ENCODE measurements at places on chromosomes 6 and 20. TPM values are rescaled to one million over a fixed set of nuclear protein-coding genes. Genes with fewer than 3 reads are reported as not detected.
A peak's percentile ranks its signal among the peaks of the same experiment; 100 is the strongest.

DNA sequence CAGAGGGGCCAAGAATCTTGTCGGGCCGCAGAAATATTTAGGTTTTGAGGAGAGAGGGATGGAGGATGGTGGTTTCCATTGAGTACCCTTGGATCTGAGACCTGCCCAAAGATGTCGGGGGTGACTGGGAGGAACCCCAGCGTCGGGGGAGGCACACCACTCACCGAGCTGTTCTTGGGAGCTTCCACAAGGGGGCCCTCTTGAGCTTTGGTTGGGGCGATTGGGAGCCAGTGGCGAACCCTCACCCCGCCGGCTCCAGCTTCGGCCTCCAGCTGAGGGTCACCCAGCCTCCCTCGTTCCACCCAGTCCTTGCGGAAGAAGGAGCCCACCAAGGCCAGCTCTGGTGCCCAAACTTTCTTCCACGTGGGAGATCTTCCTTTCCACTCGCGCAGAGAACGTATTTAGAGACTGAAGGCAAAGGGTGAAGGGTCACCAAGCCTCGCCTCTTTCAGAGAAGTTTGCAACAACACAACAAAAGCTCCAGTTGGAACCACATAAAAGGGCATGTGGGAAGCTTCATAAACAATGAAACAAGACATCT is 33.6 kb downstream of the APCDD1L start:
- no peaks in the 10 kb centered on the region for H3K4me1 ChIP-seq
- peaks cover 15% of the 10 kb centered on the region for H3K27me3 ChIP-seq
- peaks cover 5% of the 10 kb centered on the region for H3K36me3 ChIP-seq
- peak; percentile 82 for DNase-seq
- no peak overlapping the region for H3K4me3 ChIP-seq

DNA sequence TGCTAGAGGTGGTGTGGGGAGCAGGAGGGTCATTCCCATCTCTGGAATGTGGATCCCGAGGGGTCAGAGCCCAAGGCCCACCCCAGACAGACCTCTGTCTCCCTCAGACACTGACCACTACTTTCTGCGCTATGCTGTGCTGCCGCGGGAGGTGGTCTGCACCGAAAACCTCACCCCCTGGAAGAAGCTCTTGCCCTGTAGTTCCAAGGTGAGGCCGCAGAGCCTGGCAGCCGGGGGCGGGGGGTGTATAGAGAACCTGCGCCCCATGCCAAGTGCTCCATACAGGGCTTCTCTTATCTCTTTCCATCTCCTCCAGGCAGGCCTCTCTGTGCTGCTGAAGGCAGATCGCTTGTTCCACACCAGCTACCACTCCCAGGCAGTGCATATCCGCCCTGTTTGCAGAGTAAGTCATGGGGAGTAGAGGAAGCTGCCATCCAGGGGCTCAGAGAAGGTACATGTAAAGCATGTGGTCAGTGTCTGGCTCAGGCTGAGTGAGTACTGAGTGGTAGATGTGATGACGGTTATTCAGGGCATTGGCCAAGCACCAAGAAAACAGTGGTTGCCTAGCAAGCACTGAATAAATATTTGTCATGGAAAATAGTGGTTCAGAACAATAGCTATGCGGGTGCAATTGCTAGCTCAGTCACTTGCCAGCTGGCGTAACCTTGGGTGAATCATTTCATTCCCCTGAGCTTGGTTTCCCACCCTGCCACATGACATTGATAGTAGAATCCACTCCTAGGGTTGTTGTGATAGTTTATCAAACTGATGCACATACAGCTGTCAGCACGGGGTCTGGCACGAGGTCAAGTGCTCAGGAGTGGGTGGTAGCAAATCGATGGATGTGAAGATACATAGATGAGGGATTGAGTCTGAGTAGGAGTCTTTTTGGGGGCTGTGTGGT is 3.5 kb downstream of the PIGT start:
- H3K4me1 ChIP-seq: peaks cover 37% of the 10 kb centered on the region
- DNase-seq: peak; percentile 37
- peaks cover 46% of the 10 kb centered on the region for H3K36me3 ChIP-seq
- peak overlapping the region; percentile 39 for H3K27ac ChIP-seq
- H3K4me3 ChIP-seq: no peak overlapping the region

GRCh38 chr6:35360349-35361138 is 18.2 kb downstream of the PPARD start:
- H3K36me3 ChIP-seq: peaks cover 13% of the 10 kb centered on the region
- peaks cover 52% of the 10 kb centered on the region for H3K4me1 ChIP-seq
- H3K27ac ChIP-seq: no peak overlapping the region
- no peak overlapping the region for H3K4me3 ChIP-seq
- no peaks in the 10 kb centered on the region for H3K27me3 ChIP-seq
- DNase-seq: no peak

DNA sequence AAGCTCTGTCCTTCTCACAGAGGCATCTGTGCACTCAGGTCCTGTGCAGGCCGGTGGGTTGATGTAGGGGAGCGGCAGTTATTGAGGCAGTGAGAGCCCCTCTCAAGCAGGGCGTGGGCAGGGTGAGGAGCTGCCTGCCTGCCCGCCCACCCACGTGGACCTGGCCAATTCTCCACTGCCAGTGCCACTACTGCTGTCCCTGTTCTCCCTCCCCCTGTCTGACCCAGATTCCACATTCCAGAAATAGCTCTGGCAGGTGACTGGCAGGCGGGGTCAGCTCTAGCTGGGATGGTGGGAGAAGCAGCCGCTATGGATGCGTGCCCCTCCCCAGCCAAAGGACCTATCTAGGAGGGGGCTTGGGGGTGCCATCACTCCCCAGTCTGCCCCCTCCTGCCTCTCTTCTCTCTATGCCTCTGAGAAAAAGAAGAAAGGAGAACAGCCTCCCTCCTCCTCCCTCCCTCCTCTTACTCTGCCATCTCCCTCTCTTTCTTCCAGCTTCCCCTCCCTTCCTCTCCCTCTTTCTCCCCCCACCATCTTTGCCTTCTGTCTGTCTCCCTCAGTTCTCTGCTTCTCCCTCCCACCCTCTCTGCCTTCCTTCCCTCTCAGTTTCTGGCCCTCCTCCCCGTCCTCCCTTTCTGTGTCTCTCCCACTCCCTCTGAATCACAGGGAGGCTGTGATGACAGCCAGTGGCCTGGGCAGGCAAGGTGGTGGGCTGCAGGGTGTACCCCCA is 86.5 kb upstream of the MYL9 start:
- H3K4me1 ChIP-seq: no peaks in the 10 kb centered on the region
- H3K27me3 ChIP-seq: no peaks in the 10 kb centered on the region
- no peak overlapping the region for H3K4me3 ChIP-seq
- DNase-seq: no peak

DNA sequence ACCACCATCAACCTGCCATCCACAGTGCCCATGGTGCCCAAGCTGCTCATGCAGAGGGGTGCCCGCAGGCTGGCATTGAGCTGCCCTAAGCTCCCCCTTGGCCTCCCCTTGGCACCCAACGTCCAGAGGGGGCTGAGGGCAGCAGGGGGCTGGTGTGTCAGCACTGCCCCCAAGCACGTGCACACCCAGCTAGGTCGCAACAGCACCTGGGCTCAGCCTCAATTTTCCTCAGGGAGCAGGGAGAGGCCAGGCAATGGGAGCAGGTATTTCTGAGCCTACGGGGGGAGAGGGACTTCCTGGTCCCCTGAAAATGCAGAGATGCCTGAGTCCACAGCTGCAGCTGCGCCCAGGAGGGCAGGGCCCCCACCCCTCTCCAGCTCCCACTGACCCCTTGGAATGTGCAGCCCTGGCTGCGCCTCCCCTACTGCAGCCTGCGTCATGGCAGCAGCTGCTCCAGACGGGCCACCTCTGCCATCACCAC is 204.2 kb downstream of the ANKRD60 start:
- no peak overlapping the region for H3K27ac ChIP-seq
- no peaks in the 10 kb centered on the region for H3K36me3 ChIP-seq
- H3K4me1 ChIP-seq: no peaks in the 10 kb centered on the region
- H3K27me3 ChIP-seq: peaks cover 24% of the 10 kb centered on the region

GRCh38 chr6:153465050-153465449 is 334.0 kb upstream of the RGS17 start:
- no peaks in the 10 kb centered on the region for H3K36me3 ChIP-seq
- H3K27ac ChIP-seq: no peak overlapping the region
- DNase-seq: no peak
- H3K4me1 ChIP-seq: no peaks in the 10 kb centered on the region
- H3K4me3 ChIP-seq: no peak overlapping the region

DNA sequence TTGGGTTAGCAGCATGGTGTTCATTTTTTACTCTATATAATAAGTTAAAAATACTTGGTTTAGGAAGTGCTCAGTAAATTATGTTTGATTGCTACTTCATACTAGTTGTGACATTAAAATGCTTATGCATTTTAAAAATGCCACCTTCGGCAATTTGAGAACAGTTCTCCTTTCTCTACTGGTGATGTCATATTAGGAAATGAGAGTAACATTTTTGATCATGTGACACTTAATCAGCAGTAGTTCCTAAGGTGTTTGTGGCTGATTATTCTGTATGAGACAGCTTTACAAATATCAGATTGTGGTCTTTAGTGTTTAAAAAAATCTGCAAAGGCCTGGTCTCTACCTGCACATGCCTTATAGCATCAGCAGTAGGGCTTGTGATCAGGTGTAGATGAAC is 4.4 kb downstream of the GZF1 start:
- H3K4me1 ChIP-seq: peaks cover 51% of the 10 kb centered on the region
- H3K27me3 ChIP-seq: no peaks in the 10 kb centered on the region
- no peak overlapping the region for H3K4me3 ChIP-seq
- peak overlapping the region; percentile 59 for H3K27ac ChIP-seq

- peak; percentile 9 for DNase-seq
- H3K36me3 ChIP-seq: peaks cover 3% of the 10 kb centered on the region
- peaks cover 6% of the 10 kb centered on the region for H3K27me3 ChIP-seq
- peaks cover 6% of the 10 kb centered on the region for H3K4me1 ChIP-seq
- no peak overlapping the region for H3K27ac ChIP-seq
These were observed 38.0 kb downstream of the CST8 start for GRCh38 chr20:23528867-23529431.

DNA sequence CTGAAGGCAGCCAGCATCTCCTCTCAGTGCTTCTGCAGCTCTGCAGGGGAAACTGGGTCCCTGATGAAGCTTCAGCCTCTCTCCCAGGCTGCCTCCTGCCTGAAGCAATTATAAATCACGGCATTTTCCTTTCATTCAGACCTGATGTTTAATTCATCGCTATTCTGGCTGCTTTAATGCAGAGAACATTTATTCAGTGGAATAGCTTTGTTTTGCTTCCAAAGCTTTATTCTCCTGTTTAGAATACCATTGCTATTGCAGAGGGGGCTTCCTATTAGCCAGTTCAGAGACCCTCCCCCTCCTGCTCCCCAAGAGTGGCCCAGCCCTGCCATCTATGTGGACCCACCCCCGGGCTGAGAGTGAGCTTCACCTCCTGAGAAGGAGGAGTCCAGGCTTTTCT is 255.6 kb downstream of the LRFN2 start:
- DNase-seq: no peak
- peaks cover 9% of the 10 kb centered on the region for H3K27me3 ChIP-seq
- H3K27ac ChIP-seq: no peak overlapping the region
- H3K4me1 ChIP-seq: no peaks in the 10 kb centered on the region
- no peaks in the 10 kb centered on the region for H3K36me3 ChIP-seq

DNA sequence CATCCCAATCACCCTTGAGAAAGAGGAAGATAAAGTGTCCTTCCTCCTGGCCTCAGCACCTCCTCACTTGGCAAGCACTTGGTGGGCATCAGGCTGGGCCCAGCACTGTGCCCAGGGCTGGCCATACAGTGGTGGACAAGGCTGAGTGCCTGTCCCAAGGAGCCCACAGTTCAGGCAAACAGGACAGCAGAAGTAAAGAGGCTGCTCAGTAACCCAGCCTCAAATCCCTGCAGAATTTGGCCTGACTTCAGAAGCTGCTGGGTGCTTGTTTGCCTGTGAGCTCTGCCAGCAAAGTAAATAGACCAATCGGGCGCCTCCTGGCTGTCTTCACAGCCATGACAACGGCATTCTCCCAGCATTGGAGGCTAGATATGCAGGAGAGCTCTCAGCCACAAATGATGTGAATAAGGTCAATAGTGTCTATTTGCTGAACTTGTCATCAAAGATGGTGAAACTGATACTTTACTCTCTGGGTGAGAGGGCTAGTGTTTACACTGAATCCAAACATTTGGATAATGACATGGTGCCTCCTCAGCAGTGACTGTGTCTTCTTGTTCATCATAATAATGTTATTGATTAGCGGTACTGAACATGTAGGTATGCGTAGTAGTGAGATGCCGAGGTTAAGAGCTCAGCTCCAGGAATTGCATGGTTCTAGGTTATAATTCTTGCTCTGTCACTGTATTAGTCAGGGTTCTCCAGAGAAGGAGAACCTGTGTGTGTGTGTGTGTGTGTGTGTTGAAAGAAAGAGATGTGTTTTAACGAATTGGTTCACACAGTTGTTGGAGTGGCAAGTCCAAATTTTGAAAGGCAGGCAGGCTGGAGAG is 36.9 kb upstream of the FANCE start:
- H3K4me1 ChIP-seq: peaks cover 37% of the 10 kb centered on the region
- peaks cover 22% of the 10 kb centered on the region for H3K36me3 ChIP-seq
- H3K4me3 ChIP-seq: no peak overlapping the region
- H3K27ac ChIP-seq: peak overlapping the region; percentile 0
- no peaks in the 10 kb centered on the region for H3K27me3 ChIP-seq

DNA sequence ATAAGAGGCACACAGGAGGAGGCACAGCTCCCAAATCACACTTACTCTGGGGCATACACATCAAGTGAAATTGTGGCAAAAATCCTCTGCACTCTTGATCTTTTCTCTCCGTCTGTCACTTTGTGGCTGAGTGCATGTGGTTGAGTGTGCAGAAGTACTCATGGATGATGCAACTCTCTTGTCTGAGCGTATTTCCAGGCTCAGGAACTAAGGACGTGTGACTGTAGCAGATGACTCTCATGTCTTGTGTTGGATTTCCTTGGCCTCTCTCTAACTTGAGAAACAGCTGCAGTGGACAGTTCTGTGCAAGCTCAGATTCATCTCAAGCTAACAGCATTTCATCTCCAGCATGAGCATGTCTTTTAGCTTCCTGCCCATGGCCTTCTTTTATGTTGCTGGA is 245.4 kb upstream of the FLRT3 start:
- no peak for DNase-seq
- H3K4me3 ChIP-seq: no peak overlapping the region
- no peaks in the 10 kb centered on the region for H3K4me1 ChIP-seq
- no peaks in the 10 kb centered on the region for H3K36me3 ChIP-seq
- no peaks in the 10 kb centered on the region for H3K27me3 ChIP-seq

DNA sequence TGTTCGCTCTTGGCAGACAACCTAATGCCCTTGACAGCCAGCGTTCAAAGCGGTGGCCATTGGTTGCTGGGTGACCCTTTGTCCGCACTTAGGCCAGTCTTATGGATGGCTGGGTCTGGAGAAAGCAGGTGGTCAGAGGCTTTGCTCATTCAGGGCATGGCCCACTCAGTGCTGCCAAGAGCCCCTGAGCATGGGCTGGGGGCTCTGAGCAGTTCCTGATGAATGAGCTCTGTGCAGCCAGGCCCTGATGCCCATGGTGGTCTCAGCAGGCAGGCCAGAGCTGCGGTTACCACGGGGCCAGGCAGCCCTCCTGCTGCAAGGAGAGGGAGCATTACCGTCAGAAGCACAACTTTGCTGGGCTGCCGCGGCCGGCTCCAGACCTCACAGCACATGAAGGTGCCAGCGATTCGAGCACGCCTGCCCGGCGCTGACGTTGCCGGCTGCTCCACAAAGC is 36.3 kb downstream of the CDH4 start:
- no peaks in the 10 kb centered on the region for H3K36me3 ChIP-seq
- H3K27me3 ChIP-seq: no peaks in the 10 kb centered on the region
- no peak overlapping the region for H3K27ac ChIP-seq
- no peak for DNase-seq
- no peaks in the 10 kb centered on the region for H3K4me1 ChIP-seq

The PAX1 gene
- total RNA-seq: not detected

The NR2E1 gene
- total RNA-seq: not detected

The MAP7 gene
- total RNA-seq: 2.1 TPM

The BMP6 gene
- total RNA-seq: 0.14 TPM

The RFX6 gene
- not detected for total RNA-seq

The KCNB1 gene
- total RNA-seq: not detected

The LYRM2 gene
- 27.9 TPM for total RNA-seq
